NCI-H2081 treated with DMSO at 0.1 percent for 48 hours (cell line): ENCODE measurements at places on chromosomes 6 and 20.

DNA sequence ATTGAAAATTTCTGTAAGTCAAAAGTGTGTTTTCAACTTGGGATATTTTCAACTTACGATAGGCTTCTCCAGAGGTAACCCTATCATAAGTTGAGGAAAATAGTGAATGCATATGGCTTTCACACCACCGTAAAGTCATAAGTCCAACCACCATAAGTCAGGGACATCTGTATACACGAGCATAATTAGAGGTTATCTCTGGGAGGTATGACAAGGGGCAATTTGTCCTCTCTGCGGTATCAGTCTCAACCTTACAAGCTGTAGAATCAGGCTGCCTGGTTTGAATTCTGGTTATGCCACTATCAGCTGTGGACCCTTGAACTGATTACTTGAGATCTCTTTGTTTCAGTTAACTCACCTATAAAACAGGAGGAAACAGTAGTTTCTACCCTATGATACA is 202.9 kb upstream of the JARID2 start:
- no peak for DNase-seq

- no peak for DNase-seq
These were observed 32.8 kb upstream of the GMPR start for GRCh38 chr6:16205377-16206144.

GRCh38 chr6:3799719-3800118 is 48.2 kb upstream of the PXDC1 start:
- no peak for DNase-seq

DNA sequence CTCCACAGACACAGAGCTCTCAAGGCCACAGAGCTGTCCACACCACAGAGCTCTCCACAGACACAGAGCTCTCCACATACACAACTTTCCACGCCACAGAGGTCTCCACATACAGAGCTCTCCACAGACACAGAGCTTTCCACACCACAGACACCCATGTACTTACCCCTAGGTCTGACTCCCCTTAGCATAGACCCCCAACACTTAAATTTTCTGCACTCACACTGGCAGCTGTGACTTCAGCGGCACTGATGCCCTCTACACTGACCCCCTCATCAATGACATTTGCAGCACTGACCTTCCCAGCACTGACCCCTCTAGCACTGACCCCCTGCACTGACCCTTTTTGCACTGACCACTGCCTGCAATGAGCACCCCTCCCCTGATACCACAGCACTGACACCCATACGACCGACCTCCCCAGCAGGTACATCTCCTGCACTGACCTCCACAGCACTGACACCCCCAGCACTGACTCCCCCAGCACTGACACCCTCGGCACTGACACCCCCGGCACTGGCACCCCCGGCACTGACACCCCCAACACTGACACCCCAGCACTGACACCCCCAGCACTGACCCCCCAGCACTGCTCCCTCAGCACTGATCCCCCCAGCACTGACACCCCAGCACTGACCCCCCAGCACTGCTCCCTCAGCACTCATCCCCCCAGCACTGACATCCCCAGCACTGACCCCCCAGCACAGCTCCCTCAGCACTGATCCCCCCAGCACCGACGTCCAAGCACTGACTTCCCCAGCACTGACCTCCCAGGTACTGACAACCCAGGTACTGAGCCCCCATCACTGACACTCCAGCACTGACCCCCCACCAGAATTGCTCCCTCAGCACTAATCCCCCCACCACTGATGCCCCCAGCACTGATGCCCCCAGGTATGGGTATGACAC is 56.5 kb downstream of the ERMARD start:
- DNase-seq, result no peak

GRCh38 chr6:160132297-160132637 is 10.7 kb downstream of the SLC22A1 start:
- DNase-seq, result no peak

- no peak for DNase-seq
These were observed 163.2 kb upstream of the ZNF337 start for GRCh38 chr20:25859649-25860530.

- no peak for DNase-seq
These were observed 185.8 kb upstream of the RAB32 start for GRCh38 chr6:146357578-146358430.

GRCh38 chr6:15359335-15359862 is 113.5 kb downstream of the JARID2 start:
- no peak for DNase-seq

DNA sequence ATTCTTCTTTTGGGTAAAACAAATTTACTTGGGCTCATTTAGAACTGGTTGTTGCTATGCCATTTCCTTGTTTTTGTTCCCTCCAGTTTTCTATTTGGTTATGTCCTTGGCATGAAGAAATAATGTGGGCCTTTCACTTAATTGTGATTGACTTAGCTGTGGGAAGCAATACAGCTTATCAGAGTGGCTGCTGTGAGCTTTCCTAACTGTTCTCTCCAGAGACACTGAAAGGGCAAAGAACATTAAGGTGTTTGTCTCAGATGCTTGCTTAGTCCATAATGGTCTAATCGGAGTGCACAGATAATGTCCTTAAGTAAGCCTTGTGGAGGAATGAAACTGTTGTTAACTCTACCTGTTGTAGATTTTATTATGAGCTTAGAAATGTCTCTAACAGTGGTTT is 56.6 kb downstream of the SH3BGRL2 start:
- peak; percentile 44 for DNase-seq

- no peak for DNase-seq
These were observed 7.5 kb downstream of the NEDD9 start for GRCh38 chr6:11224966-11225463.

- DNase-seq, result no peak
These were observed 182.8 kb downstream of the GRM1 start for GRCh38 chr6:146211646-146212045.

- DNase-seq, result no peak
These were observed 70.2 kb downstream of the LYRM4 start for GRCh38 chr6:5190507-5190906.

DNA sequence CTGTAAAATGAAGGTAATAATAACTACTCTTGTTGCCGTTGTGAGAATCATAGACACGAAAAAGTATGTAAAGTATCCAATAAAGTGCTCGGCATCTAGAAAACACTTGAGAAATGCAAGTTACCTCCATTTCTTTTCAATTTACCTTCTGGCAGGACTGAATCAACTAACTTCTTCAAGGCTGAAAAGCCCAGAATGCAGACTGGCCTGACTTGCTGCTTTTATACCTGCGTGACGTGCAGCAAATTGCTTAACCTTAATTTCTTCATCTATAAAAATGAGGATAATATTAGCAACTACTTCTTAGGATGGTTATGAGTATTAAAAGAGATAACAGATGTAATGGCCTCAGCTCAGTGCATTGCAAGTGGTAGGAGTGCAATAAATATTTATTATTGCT is 39.6 kb downstream of the GRIK2 start:
- no peak for DNase-seq

DNA sequence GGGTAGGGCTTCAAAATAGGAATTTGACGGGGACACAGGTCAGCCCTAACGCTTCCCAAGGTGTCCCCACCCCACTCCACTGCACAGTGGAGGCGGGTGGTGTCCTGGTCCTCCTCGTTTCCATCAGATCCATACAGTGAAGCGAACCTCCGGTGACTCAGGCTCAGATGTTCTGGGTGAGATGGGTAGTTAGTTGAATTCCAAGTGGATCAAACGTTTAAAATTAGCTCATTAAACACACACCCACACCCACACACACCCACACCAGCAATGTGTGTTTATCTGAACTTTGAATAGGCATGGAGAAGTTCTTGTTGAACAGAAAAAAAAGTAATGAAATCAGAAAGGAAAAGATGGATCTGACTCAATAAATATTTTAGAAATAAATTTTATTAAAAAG is 58.9 kb downstream of the CDH4 start:
- no peak for DNase-seq

GRCh38 chr6:76876922-76877553 is 586.3 kb downstream of the HTR1B start:
- peak; percentile 29 for DNase-seq

DNA sequence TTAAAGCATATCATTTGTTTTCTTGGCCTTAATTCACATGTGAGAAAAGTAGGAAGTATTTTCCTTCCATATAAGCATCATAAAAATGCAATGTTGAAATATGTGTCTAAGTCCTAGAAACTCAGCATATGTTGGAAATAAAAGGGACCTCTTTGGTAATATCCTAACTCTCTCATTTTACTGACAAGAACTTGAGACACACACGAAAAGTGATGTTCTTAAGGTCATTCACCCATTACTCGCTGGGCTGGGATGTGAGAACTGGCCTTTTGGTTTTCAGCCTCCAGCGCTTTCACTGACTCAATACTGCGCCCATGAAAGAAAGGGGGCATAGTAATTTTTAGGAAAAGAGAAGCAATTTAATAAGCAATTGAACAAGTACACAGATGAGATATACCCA is 153.5 kb upstream of the SCGN start:
- DNase-seq, result no peak

GRCh38 chr6:102075539-102075938 is 682.0 kb downstream of the GRIK2 start:
- no peak for DNase-seq

GRCh38 chr6:136790411-136791295 is 1.6 kb downstream of the MAP3K5 start:
- no peak for DNase-seq

DNA sequence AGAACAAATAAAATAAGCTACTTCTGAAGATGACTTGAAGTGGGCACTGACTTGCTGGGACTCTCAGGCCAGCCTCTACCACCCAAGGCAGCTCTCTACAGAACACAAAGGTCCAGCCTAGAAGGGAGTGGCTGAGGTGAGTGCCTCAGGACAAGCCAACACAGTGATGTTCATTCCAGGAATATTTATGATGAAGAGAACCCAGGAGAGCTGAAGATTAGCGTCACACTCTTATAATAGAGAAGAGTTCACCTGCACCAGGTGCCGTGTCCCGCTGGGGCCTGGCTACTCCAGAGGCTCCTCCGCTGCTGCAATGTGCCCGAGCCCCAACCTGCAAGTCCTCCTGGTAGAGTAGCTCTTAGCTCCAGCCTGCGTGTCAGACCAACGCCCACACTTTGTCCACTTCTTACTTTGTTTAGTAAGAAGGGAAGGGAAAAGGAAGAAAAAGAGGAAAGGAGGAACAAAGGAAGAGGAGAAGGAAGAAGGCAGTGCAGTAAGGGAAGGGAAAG is 182.4 kb upstream of the QKI start:
- no peak for DNase-seq

DNA sequence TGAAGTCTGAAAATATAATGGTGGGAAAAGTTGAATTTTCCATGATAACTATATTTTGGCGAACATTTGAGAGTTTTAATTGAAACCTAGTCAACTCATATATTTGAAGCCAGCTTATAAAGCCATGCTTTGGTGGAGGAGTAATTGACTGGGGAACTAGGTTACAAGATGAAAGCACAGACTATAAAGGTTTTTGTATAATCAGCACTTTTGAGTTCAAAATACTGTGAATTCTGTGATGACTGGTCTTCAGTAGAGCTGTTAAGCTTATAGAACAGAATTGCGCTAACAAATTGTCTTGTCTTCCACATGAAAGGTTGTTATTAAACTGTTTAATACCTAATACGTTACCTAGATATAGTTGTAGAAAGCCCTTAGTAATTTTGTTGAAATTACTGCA is 159.1 kb upstream of the SCGN start:
- no peak for DNase-seq

DNA sequence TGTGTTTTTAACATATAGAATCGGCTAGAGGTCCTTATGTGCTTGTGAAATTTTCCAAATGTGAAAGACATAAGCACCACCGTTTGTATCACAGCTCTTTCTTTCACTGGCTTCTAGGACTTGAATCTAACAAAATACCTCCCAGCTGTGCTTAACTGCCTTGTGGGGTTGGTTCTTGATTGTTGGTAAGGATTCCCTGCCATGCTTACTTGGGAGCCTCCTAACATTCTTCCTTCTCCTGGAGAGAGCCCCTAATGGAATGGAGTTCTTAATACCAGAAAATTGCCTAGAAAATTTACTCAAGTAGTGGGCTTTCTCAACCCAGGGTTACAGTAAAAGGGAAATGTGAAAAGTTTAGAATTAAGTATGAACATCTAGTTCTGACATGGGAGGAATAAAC is 121.2 kb downstream of the COL19A1 start:
- DNase-seq, result no peak

DNA sequence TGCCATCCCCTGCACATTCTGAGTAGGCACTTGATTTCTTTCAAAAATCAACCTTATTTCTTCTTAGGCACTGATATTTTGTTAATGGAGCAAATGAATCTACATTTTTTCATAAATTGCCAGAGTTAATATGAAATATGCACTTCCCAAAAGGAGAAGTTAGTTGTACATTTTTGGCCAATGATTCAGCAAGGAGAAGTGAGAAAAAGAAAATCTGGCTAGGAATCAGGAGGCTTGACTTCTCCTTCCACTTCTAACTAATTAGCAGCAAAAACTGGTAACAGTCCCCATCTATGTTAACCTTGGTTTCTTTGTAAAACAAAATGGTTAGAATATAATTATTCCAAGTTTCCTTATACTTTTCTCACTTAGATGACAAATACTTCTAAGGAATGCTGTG is 7.0 kb upstream of the DSE start:
- DNase-seq, result no peak

GRCh38 chr6:97095311-97095850 is 170.9 kb downstream of the KLHL32 start:
- no peak for DNase-seq

GRCh38 chr20:22248051-22248667 is 336.2 kb downstream of the FOXA2 start:
- DNase-seq, result no peak

GRCh38 chr20:63314015-63314471 is 21.1 kb downstream of the COL20A1 start:
- no peak for DNase-seq

DNA sequence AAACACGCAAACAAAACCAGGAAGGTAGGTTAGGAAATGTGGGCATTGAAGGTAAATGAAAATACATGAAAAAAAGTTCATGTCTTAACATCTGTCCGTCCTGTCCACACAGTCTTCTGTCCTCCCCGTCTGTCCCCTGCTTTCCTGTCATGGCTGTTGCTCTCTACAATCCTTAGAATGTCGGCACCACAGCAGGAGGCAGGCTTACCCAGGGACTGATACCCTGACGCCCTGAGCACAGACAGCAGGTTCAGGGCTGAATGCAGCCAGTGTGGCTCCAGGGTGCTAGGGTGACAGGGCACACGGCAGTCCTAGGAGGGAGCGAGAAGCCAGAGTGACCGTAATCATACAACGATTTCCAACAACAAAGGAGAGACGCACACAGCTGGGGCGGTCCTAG is 123.7 kb downstream of the IRF4 start:
- no peak for DNase-seq

DNA sequence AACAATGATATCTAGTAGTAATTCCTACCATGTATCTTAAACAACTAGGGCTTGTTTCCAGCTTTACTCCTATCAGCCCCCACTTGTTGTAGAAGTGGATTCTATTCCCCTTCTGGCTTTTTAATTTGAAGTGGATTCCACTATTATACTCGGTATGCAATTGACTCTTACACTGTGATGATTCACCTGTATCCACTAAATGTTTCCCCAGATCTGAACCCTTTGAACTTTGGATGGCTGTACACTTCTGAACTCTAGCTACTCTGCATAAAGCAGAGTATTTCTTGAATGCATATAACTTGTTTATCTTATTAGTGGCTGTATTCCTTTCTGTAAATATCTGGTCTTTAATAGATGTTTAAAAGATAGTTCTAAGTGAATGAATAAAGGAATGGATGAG is 538.4 kb upstream of the NRSN1 start:
- DNase-seq, result no peak

- DNase-seq, result no peak
These were observed at the start of gene UBE2J1 for GRCh38 chr6:89352278-89353117. UBE2J1 (minus strand) TSS chr6:89352722; CDS start chr6:89352569, 153 bp downstream.

GRCh38 chr6:2186516-2186915 is 58.9 kb downstream of the GMDS start:
- DNase-seq, result no peak

- DNase-seq, result no peak
These were observed 690.3 kb downstream of the HTR1B start for GRCh38 chr6:76772951-76773350.
